Activated CD8-positive, alpha-beta memory T cell treated with anti-CD3 and anti-CD28 coated beads, Interleukin-2, amount 50 U/mL, for 4 hours (primary cell): ENCODE measurements at places on chromosomes 7 and 10.

DNA sequence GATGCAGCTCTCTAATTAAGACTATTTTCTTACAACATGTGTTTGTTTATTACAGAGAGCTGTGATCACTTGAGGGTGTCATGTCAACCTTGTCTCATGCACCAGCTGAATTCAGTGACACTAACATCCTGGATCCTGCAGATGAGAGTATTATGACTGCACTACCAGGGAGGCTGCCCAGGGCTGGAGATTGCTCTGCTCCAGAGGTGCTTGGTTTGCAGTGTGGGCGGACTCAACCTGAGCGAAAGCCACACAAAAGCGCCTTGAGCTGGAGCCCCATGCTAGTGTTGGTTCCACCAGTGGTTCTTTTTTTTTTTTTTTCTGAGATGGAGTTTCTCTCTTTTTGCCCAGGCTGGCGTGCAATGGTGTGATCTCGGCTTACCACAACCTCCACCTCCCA, 33.8 kb upstream of the ATXN7L1 start:
- DNase-seq: no peak

DNA sequence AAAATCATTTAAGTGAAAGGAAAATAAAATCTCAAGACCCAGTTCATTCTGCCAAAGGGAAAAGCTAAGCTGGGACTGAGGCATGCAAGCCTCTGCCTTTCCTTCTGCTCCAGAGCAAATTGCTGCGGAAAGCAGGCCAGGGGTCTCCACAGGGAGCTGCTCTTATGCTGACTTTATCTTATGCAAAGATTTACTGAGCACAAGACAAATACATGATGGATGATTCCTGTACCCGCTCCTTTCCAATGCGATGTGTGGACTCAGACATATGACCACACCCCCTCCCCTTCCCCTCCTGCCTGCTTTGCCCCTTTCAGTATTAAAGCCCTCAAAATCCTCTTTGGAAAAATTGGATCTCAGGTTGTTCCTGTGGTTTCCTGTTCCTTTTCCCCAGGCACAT, 74.2 kb upstream of the INSIG1 start:
- no peak for DNase-seq

- DNase-seq: no peak
These were observed at the start of gene NOBOX for GRCh38 chr7:144403649-144404061. TSS of gene NOBOX (minus strand) at chr7:144403693.

DNA sequence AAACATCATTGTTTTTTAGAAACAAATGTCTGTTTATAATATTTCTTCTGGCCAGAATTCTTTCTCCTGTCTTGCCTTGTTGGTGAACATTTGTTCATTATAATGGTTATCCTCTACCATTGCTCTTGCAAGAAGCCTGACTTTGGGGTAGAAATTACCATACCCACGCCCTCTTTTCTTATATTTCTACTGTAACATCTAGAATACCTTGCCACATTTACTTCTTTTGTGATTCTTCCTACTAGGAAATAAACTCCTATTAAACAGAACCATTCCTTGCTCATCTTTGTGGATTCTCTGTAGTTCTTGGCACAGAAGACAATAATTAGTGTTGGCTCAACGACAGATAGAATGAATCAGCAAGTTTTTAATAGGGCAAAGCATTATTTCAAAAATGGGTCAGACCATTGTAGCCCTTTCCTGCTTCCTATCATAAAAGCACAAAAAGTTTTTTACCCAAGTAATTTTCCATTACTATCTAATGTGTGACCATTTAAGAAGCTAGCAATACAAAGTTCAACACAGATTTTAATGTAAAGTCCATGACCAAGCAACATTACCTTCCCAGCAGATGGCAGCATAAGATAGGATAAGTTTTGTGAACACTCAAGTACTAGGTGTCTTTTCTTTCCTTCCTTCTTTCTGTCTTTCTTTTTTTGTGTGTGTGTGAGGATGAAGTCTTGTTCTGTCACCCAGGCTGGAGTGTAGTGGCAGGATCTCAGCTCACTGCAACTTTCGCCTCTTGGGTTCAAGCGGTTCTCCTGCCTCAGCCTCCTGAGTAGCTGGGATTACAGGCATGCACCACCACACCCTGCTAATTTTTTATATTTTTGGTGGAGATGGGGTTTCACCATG, 270.4 kb downstream of the HGF start:
- no peak for DNase-seq

GRCh38 chr10:122780391-122780790, 65.3 kb downstream of the CUZD1 start:
- DNase-seq: no peak

DNA sequence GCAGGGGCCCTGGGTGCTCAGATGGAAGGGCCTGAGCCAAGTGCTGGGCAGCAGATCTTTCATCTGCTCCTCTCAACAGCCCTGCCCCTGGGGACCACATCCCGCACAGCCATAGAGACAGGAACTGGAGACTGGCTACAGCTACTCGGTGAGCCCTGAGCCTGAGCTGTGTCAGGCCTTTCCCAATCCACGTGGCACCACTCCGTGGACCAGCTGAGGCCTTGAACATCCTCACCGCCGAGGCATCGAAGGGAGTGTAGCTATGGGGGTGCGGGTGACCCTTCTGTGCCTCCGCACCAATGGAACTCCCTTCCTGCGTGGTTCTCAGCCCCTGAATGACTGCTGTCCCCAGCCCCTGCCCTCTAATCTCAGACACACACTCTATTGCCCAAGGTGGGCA, 362.7 kb upstream of the SHH start:
- no peak for DNase-seq

- no peak for DNase-seq
These were observed 99.3 kb downstream of the ARHGAP22 start for GRCh38 chr10:48505394-48506112.

DNA sequence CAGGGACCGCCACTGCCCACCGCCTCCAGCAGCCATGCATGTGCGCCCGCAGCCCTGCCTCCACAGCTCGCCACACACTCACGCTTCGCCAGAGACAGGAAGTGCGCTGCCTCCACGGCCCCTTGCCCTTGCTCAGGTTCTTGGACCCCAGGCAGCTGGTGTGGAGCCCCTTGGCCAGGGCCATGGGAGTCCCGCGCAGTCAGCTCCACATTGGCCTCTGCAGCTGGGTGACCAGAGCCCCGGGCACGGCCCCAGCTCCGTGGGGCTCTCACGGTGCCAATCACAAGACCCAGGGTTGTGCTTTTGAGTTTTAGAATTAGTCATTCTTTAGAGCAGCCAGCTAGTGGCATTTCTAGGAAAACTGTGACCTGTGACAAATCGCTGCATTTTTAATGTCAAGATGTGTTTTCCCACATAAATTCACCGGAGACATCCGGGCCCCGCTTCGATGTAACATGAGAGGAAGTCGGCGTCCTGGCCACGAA, 4.3 kb upstream of the UTF1 start:
- no peak for DNase-seq

DNA sequence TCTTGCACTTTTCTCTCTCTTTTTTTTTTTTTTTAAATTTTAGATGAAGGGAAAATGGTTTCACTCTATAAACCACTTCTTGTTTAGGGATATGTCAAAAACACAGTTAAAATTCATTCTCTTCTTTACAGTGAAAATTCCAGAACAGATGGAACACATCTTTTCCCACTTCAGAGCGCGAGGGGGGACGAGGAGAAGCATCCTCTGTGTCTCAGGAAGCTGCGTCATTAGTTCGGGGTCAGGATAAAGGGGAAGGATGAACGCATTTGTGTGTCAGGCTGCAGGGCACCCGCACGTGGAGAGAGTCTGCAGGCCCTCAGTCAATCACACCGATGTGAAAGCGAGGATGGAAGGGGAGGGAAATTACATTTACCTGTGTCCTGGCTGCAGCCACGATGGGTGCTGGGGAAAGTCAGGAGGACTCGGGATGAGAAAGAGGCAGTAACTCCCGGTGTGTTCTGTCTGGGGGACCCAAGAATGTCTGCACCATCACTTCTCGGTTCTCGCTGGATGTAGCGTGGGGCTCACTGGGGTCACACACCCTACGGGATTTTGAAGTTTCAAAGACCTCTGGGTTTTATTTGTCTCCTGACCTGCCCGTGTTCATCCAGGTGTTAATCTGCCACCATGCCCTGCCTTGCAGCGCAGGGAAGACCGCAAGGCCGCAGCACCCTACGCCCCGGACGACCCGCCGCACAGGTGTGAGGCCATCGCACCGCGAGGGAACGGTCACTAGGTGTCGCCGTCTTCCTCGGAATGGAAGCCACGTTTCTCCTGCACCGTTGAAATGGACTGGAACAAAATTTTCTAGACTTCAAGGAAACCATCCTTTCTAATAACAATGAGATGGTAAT, 66.7 kb upstream of the PITRM1 start:
- peak; percentile 74 for DNase-seq
